ENCODE measurements at places on chromosomes 16 and 17.

DNA sequence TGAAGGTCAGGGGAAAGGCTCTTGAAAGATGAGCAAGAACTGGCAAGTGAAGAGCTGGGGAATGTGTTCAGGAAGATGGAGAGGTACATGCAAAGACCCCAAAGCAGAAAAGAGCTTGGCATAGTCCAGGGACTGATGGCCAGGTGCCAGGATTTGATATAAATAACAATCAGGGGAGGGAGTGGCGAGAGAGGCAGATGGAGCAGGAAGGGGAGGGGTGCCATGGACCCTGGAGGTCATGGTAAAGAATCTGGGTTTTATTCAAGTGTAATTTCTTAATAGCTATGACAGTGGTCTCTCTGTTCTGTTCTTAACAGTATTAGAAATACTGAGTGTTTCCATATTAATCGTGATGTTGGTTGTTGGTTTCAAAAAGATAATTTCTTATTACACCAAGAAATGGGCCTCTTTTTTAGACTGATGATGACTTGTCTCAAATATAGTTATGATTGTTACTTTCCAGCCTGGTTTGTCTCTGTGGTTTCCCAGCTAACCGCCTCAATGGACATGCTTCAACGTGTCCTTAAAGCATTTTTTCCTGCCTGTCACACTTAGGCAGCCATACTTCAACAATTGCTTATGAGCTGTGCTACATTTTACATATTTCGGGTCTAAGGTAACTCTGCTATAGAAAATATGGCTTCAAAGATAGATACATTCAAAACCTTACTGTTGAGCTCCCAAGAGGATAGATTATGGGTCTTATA, 49.4 kb downstream of the MYH10 start:
- DNase-seq: no peak

GRCh38 chr16:89645122-89645521, 12.4 kb downstream of the CHMP1A start:
- DNase-seq: no peak

GRCh38 chr16:68785715-68786114, 48.6 kb downstream of the CDH1 start:
- no peak for DNase-seq

- DNase-seq: no peak
Observed at GRCh38 chr17:16977932-16978331, 6.0 kb upstream of the TNFRSF13B start.

DNA sequence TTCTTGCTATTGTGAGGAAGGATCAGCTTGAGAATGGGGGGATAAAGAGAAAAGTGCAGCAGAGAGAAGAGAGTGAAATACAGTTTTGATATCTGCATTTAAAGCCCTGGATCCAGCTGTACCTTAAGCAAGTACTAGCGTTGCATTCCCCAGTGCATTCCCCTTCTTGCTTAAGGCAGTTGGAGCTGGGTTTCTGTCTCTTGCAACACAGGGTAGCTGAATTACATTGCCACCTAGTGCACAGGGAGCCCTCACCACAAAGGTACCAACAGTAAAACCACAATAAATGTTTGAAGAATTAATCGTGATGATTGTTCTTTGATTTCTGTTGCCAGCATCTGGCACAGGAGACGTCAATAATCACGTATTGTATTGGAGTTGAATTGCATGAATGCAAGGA, 588.7 kb downstream of the RBFOX1 start:
- no peak for DNase-seq

- no peak for DNase-seq
Observed at GRCh38 chr17:3574231-3574630, 16.6 kb upstream of the TRPV3 start.

GRCh38 chr17:36752096-36752888, 150.9 kb downstream of the MRM1 start:
- DNase-seq: no peak

- DNase-seq: no peak
Observed at GRCh38 chr16:12898551-12898950, 2.8 kb upstream of the SHISA9 start.

DNA sequence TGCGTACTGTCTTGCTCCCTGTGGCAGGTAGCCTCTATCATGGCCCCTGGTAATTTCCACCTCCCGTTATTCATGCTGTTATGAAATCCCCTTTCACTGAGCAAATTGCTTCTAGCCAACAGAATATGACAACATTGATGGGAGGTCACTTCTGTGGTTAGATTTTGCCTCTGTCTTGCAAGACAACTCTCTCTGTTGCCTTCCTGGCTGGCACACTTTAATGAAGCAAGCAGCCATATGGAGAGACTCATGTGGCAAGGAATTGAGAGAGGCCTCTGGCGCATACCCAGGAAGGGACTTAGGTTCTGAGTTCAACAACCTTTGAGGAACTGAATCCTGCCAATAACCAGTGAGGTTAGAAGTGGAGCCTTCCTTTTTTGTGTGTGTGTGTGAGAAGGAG, 51.8 kb upstream of the GPRC5B start:
- no peak for DNase-seq

GRCh38 chr17:71760062-71760720, 360.6 kb upstream of the SOX9 start:
- no peak for DNase-seq

GRCh38 chr17:17052462-17053221, 10.4 kb downstream of the MPRIP start:
- DNase-seq: no peak

DNA sequence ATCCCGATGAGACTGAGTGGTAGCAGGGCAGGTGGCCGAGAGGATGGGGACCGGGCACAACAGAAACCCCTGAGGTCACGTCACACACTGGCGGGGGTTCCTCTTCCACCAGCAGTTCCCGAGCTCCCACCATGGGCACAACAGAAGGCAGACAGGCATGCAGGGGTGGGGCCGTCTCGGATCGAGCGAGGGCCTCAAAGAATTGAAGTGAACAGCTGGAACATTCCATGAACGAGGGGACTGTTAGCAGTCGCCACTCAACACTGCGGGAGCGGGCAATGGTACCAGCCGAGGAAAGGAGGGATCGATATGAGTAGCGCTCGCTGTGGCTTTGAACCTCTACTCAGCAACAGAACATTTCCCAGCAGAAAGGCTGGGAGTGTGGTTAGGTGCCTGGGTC, 5.3 kb downstream of the CEP131 start:
- DNase-seq: no peak

GRCh38 chr16:13453938-13454553, 465.9 kb upstream of the ERCC4 start:
- peak; percentile 9 for DNase-seq

DNA sequence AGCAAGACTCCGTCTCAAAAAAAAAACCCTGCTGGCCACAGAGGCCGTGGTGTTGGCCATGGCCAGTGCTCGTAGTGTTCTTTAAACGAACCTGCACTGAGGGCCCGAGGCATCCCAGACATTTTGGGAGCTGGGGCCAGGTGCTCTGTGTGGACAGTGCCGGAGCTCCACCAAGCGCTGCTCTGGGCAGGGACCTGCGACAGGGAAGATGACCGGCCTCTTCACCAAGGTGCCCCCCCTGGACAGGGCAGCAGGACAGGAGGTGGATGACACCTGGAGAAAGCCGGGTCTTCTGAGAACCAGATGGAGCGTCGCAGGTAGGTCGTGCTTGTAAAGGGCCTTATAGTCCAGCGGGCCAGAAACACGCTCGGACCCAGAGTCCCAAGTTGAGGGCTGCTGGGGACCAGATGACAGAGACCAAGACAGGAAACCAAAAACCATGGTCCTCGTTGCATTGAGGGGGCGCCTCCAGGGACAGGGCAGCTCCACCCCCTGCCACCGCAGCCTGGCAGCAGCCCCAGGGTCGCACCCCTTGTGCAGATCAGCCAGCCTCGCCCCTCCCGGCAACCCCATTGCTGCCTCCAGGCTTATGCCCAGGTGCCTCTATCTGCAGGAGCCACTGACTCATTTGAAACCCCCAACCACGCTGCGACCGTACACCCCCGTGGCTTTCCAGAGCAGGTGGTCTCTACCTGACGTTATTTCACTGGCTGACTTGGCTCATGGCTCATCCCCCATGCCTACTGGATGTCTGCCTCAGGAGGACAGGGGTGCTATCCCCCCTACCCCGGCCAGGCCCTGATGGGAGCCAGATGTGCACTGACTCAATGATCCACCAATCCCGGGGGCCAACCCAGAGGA, 4.2 kb upstream of the NTN3 start:
- DNase-seq: no peak

GRCh38 chr17:83024218-83024971, 55.0 kb upstream of the METRNL start:
- DNase-seq: no peak

DNA sequence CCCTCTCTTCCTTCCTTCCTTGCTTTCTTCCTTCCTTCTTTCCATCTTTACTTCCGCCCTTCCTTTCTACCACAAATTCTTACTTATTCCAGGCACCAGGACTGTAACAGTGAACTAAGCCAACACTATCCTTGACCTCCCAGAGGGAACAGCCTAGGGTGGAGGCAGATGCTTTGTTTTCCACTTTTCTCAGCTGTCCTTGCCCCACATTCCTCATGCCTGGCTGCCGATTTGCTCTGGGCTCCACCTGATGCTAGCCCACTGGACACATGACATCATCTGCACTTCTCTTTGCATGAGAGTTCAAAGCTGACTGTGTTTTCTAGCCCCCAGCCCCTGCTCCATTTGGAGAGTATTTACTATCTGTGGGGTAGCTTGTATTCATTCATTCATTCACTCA, 283.0 kb downstream of the MAF start:
- DNase-seq: no peak

DNA sequence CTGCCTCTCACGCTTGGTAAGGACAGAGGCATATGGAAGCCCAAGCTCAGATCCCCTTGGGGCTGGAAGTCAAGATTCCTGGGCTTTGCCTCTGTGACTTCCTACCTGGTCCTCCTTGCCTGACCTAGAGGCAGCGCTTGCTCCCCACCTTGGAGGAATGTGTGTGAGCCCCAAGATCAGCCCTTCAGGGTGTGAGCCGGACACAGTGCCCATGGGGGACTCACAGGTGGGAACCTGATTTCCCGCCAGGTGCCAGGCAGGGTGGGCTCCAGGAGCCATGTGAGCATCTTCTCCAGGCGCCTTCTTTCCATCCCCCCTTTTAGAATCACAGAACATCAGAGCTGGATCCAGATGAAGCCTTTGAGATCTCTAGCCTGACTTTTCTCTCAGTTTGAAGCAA, 10.2 kb downstream of the CD300LG start:
- no peak for DNase-seq

All from stimulated activated CD4-positive, alpha-beta T cell treated with anti-CD3 and anti-CD28 coated beads, Interleukin-4, amount 100 ng/mL, for 1 hour (primary cell).